ENCODE measurements at places on chromosomes 16 and 17.

DNA sequence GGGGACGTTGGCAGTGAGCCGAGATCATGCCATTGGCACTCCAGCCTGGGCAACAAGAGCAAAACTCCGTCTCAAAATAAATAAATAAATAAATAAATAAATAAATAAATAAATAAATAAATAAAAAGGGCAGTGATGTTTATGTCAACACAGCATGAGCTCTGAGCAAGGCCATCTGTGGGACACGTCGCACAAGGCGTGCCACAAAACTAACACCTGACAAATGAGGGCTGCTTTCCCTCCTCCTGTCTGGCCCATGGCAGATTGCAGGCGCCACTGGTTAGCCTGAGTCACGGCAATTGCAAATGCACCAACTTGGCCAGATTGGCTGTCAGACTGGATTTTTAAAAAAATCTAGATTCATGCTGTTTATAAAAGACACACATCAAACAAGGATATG lies 25.9 kb upstream of the SPNS3 start:
- DNase-seq: no peak

DNA sequence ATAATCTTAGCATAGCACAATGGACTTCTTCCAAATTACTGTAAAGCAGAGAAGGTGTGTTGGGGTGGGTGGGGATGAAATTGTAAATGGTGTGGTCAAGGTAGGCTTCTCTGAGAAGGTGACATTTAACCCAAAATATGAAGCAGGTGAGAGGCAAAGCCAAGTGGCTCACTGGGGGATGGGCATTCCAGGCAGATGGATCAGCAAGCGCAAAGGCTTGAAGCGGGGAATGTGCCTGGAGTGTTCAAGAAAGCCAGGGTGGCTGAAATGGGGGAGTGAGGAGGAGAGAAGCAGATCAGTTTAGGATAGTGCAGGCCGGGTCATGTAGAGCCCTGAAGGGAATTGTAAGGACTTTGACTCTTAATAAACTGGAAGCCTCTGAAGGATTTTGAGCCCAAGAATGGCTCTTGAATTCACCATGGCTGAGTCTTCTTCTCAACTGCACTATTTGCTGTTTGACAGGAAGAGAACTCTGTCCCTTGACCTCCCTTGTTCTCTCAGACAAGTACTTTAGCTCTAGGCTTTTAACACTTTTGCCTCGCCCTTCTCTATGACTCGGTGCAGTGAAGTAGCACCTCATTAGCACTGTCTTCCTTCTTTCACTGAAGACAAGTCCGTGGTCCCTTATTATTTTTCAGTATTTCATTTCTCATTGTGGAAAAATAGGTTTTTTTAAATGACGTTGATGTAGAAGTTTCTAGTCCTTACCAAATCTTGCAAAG lies 14.7 kb downstream of the CACNG3 start:
- DNase-seq: no peak

GRCh38 chr17:77572065-77572601 lies 386.4 kb upstream of the TNRC6C start:
- no peak for DNase-seq

DNA sequence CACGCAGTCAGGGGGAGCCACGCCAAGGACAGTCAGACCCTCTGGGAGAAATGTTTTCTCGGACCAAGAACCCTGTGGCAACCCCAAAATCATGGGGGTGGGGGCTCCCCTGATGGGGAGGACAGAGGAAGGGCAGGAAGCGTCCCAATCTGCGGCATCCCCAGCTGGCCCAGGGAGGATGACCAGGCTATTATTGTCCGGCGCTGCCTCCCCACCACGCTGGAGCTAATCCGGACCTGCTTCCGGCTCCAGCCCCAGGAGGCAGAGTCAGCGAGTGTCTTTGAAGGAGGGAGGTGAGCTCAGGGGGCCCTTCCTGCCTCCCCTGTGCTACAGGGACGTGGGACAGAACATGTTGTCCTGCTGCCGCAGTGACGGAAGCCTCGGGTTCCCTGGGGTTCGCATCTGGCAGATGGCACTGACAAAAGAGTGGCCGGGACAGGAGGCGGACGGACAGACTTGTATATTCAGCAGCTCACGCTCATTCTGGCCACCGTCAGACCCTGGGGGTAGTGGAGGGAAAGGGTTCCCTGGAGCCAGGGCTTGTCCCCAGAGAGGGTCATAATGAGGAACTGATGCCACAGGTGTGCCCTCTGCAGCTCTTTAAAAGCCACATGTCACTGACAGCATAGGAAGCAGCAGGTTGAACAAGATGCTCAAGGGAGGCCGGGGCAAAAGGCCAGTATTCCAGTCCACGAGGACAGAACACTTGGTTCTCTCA lies 54.3 kb upstream of the CDC42EP4 start:
- no peak for DNase-seq

DNA sequence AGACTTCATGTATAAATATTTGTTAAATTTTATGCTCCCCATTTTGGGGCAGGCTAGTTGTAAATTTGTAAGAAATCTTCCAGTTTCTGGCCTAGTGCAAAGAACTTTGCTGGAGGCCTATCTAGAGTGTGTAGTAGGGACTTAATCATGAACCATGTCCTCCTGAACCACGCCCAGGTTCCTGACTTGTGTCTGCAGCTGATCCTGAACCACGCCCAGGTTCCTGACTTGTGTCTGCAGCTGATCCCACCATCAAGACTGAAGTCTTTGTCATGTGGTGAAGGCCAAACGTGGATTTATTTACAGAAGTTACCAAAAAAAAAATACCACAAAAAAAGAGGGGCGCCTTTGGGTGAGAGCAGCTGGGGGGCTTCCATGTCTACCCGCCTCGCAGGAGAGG lies 33.1 kb downstream of the LMF1 start:
- DNase-seq: no peak

DNA sequence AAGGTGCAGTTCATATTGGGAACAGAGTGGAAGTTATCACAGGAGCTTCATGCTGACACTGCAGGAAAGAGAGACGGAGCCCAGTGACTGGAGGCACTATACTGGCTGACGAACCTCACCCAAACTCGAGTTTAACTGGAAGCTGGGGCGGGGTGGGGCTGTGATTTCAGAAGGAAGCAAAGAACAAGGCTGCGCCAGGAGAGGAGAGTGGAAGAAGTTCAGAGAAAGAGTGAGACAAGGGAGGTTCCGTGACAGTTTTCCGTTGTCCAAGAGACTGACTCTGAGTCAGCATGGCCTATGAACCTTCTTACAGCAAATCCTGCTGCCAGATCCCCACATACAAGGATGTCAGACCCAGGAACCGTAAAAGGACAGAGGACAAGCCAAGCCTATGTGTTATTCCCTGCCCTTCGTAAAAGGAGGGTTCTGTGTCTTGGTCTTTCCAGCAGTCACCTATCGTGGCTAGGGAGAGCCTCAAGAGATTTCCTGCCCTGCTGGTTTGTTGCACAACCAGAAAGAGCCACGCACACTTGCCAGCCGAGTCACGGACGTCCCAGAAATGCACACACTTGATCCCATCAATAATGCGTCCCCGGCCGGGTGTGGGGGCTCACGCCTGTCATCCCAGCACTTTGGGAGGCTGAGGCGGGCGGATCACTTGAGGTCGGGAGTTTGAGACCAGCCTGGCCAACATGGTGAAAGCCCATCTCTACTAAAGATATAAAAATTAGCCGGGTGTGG lies 5.1 kb downstream of the PITPNA start:
- no peak for DNase-seq

- peak; percentile 15 for DNase-seq
Measured at GRCh38 chr17:78383725-78384471, 5.4 kb downstream of the PGS1 start.

- no peak for DNase-seq
Measured at GRCh38 chr16:27230562-27231001, 27.3 kb downstream of the KDM8 start.

- DNase-seq: no peak
Measured at GRCh38 chr16:6861135-6861814, 471.4 kb upstream of the RBFOX1 start.

- no peak for DNase-seq
Measured at GRCh38 chr16:75433732-75434413, 570 bp upstream of the CFDP1 start.

DNA sequence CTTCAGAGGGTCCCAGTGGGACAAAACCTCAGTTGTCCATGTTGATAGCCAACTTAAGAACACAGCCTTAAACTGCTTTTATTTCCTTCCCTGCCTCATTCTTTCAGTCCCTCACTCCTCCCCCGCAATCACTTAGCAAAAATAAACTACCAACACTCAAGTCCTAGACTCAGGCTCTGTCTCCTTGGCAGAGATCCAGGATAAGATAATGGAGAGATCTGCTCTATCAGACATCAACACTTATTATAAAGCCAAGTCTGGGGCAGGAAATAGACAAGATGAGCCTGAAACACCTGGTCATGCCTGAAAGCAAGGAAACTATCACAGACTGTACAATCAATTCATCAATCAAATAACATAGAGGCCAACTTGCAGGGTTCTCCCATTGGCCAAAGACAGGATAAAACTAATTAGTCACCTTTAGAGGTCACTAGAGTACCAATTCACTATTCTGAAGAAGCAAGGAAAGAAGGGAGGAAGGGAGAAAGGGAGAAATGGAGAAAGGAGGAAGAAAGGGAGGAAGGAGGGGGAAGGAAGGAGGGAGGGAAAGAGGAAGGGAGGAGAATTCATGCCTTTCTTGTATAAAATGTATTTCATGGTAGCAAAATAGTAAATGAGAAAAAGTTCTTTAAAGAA lies 15.7 kb downstream of the HYDIN start:
- no peak for DNase-seq

- no peak for DNase-seq
Measured at GRCh38 chr17:74117999-74118421, 85.5 kb upstream of the RPL38 start.

GRCh38 chr17:78332991-78333390 lies 26.9 kb downstream of the SOCS3 start:
- DNase-seq: no peak

DNA sequence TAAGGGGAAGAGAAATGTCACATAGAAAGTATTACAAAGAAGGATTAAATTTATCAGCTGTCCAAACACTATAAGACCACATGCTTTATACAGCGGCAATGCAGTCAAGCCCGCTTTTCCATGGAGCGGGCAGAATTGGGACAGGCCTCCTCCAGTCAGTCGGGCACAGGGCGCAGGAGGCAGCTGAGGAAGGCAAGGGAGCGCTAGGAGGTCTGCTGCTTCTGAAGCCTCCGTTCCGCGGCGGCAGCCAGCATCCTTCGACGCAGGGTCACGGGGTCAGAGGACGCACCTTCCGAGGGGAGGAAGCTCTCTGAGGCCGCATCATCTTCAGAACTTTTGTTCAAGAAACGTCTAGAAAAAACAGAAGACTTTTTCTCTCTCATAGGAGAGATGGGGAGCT lies 62.6 kb downstream of the AMFR start:
- no peak for DNase-seq

DNA sequence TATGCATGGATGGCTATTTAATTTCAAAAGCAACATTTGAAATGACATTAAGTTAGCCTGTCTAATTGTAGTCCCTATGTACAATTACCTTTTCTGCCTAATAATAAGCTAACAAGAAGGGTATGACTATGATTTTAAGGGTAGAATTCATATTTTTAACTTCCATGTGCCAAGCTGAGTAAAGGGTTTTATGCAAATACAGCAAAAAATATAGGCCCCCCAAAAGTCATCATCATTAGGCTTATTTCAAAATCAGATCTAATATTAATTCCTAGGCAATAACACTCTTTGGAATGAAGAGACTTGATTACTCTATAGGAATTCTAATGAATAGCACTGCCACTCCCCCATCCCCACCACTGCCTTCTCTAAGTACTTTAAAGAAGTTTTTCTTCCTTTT lies 155.9 kb upstream of the DYNLRB2 start:
- no peak for DNase-seq

- DNase-seq: no peak
Measured at GRCh38 chr17:79466562-79467350, 144.1 kb downstream of the RBFOX3 start.

- no peak for DNase-seq
Measured at GRCh38 chr16:85446951-85447692, 166.0 kb upstream of the GSE1 start.

GRCh38 chr17:38449364-38449763 lies 21.1 kb downstream of the ARHGAP23 start:
- DNase-seq: no peak

GRCh38 chr17:82237746-82238471 lies 9.1 kb downstream of the SLC16A3 start:
- DNase-seq: no peak

DNA sequence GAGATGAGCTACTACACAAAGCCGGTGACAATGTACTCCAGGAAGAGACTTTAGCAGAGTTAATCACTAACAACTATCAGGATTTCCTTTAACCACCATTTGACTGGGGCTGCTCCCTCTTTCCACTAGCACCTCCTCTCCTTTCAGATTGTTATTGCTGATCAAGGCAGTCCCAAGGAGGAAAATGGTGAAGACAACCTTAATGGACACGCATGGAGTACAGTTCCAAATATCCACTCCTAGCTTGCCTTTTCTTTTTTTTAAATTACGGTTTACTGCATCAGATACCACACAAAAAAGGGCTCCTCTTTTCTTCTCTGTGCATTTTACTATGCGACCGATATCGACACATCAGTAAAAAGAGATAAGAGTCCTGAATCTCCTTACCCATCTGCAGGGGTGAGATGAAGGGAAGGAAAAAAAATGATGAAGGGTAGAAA lies 30.9 kb downstream of the FAM222B start:
- DNase-seq: no peak

DNA sequence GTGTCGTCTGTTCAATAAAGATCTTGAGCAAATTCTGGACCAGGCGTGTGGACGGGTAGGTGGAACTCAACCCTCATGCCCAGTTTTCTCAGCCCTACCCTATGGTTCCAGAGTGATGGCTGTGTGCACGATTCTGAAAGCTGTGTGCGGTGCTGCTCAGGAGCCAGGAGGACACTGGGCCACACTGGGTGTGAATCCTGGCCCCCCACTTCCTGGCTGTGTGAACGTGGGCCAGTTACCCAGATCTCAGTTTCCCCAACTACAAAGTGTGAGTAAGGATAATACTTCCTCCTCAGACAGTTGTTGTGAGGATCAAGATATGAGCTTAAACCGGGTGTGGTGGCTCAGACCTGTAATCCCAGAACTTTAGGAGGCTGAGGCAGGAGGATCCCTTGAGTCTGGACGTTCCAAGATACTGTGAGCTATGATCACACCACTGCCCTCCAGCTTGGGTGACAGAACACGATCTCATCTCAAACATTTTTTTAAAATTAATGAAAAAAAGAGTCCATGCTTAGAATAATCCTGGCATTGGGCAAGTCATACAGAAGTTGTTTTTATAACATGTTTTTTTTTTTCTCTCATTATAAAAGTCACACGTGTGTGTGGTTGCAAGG lies 14.7 kb upstream of the MPRIP start:
- DNase-seq: no peak
